ENCODE measurements at places on chromosomes 1 and 21.

GRCh38 chr1:39061951-39062350 is 35.8 kb downstream of the NDUFS5 start:
- H3K36me3 ChIP-seq: no peaks in the 10 kb centered on the region
- no peak overlapping the region for H3K4me3 ChIP-seq
- no peaks in the 10 kb centered on the region for H3K4me1 ChIP-seq
- H3K27me3 ChIP-seq: no peaks in the 10 kb centered on the region
- H3K27ac ChIP-seq: no peak overlapping the region

- no peaks in the 10 kb centered on the region for H3K4me1 ChIP-seq
- H3K27ac ChIP-seq: no peak overlapping the region
- peaks cover 36% of the 10 kb centered on the region for H3K27me3 ChIP-seq
- peak overlapping the region; percentile 68 for H3K4me3 ChIP-seq
- no peaks in the 10 kb centered on the region for H3K36me3 ChIP-seq
Measured at GRCh38 chr1:227946624-227947385, 927 bp downstream of the WNT9A start.

- H3K4me1 ChIP-seq: no peaks in the 10 kb centered on the region
- H3K27ac ChIP-seq: no peak overlapping the region
- H3K4me3 ChIP-seq: no peak overlapping the region
- DNase-seq: no peak
- no peaks in the 10 kb centered on the region for H3K27me3 ChIP-seq
Measured at GRCh38 chr1:219412772-219413171, 200.1 kb downstream of the ZC3H11B start.

- H3K4me3 ChIP-seq: peak within 1 kb of the TSS; percentile 98
- H3K36me3 ChIP-seq: peaks cover 30% of the 10 kb centered on the region
- DNase-seq: no peak
- peak within 1 kb of the TSS; percentile 100 for H3K27ac ChIP-seq
- peaks cover 53% of the 10 kb centered on the region for H3K4me1 ChIP-seq
Measured at GRCh38 chr1:231338270-231339128, at the start of gene SPRTN. SPRTN (plus strand) TSS chr1:231338293; CDS start chr1:231338384, 91 bp downstream.

DNA sequence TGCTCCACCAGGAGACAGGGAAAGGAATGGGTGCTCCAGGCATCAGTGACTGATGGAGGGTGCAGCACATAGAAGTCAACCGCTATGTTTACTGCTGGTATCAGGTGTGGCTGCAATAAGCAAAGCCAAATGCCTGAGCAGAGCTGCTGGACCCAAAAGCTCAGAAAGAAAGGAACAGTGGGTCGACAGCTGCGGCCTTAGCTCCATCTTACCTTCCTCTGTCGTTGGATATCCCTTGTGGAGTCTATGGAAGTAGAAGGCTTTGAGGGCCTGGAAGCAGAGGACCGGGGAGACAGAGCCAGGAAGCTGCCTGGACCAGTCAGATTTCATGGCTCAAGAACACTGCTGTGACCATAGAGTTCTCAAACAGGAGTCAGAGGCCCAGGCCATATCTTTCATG is 45.3 kb downstream of the RIMS3 start:
- no peak overlapping the region for H3K27ac ChIP-seq
- H3K36me3 ChIP-seq: no peaks in the 10 kb centered on the region
- peaks cover 11% of the 10 kb centered on the region for H3K27me3 ChIP-seq
- no peak for DNase-seq
- no peak overlapping the region for H3K4me3 ChIP-seq
- H3K4me1 ChIP-seq: no peaks in the 10 kb centered on the region

DNA sequence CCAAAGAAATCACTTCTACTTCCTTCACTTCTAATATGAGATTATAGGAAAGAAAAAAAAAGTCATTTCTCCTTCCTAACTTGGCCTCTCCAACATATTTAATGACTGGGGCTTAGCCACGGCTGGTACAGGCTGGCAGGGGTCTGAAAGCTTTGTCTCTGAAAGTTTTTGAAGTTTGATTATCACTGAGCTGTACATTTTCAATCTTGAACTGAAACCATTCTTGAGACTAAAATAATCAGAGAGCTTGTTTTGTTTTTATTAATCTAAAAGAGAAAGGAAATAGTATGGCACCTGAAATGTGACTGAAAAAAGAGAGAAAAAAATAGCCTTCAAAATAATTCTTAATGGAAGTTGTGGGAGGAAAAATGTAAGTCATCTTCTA is 3.8 kb upstream of the KRTAP19-8 start:
- H3K4me1 ChIP-seq: no peaks in the 10 kb centered on the region
- no peak for DNase-seq
- no peak overlapping the region for H3K4me3 ChIP-seq
- H3K27me3 ChIP-seq: peaks cover 10% of the 10 kb centered on the region

DNA sequence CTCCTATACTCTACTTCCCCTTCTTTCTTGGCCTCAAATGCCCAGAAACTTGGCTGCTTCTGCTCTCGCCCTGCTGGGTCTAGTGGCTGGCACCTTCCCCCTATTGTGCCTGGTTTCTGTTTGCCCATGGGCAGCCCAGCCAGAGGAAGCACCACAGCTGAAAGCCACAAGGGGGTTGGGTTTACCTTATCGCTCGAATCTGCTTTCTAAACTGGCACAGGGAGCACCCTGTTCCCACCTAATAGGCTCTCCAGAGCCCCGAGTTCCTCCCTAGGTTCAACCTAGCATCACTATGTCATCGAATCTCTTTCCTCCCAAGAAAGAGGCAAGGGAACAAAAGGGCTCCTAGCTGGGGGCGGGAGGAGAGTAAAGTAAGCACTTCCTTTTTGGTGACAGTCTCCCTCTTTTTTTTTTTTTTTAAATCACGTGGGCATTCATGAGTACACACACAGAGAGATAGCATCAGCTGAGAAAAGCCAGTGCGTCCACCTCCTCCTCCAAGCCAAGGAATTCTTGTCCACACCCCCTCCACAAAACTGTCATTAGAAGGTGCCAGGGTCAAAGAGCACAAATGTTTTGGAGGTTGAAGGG is 72.8 kb downstream of the PLEKHA6 start:
- H3K27me3 ChIP-seq: peaks cover 29% of the 10 kb centered on the region
- no peak for DNase-seq
- no peaks in the 10 kb centered on the region for H3K36me3 ChIP-seq
- peak overlapping the region; percentile 66 for H3K4me3 ChIP-seq
- H3K27ac ChIP-seq: peak overlapping the region; percentile 57

GRCh38 chr1:2179283-2180013 is 15.1 kb downstream of the FAAP20 start:
- no peak overlapping the region for H3K4me3 ChIP-seq
- no peaks in the 10 kb centered on the region for H3K4me1 ChIP-seq
- no peak overlapping the region for H3K27ac ChIP-seq
- H3K27me3 ChIP-seq: no peaks in the 10 kb centered on the region

- DNase-seq: peak; percentile 57
- peaks cover 6% of the 10 kb centered on the region for H3K27me3 ChIP-seq
- H3K4me3 ChIP-seq: peak within 1 kb of the TSS; percentile 100
- peaks cover 45% of the 10 kb centered on the region for H3K4me1 ChIP-seq
Measured at GRCh38 chr1:13699936-13700520, at the start of gene PRDM2. PRDM2 (plus strand) TSS chr1:13700188; CDS start chr1:13715606, 15,418 bp downstream.

DNA sequence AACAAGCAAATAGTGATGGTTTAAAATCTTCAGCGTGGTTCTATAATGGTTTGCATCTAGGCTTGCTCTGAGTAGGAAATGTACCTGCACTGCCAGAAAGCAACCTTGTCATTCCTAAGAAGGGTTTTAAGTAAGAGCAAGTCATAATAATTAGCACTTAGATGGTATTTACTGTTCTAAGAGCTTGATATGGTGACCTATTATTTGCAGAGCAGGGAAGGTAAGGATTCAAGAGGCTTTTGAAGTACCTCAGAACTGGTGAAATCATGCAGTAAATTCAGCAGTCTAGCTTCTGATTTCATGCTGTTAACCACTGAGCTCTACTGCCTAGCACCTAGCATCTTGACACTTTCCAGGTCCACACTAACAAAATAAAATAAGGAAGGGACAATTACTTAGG is 23.7 kb downstream of the ATP1A1 start:
- no peak overlapping the region for H3K4me3 ChIP-seq
- H3K4me1 ChIP-seq: peaks cover 14% of the 10 kb centered on the region
- no peak overlapping the region for H3K27ac ChIP-seq

- DNase-seq: no peak
- H3K27me3 ChIP-seq: no peaks in the 10 kb centered on the region
- H3K4me1 ChIP-seq: peaks cover 83% of the 10 kb centered on the region
- peaks cover 66% of the 10 kb centered on the region for H3K36me3 ChIP-seq
- H3K27ac ChIP-seq: no peak overlapping the region
Measured at GRCh38 chr1:41657679-41658295, 173.3 kb upstream of the EDN2 start.

All from activated T-helper 1 cell treated with anti-CD3 and anti-CD28 coated beads, Interleukin-12 subunit alpha, Interleukin-12 subunit beta, Interleukin-2, Interleukin-4 antibody, amounts not matched to agents 30 ng/mL and 10 ng/mL and 1 ng/mL, durations not matched to agents 14 hours and 24 hours and 36 hours (primary cell).